ENCODE measurements at places on chromosomes 16 and 17. TPM values are rescaled to one million over a fixed set of nuclear protein-coding genes. Genes with fewer than 3 reads are reported as not detected.
A peak's percentile ranks its signal among the peaks of the same experiment; 100 is the strongest.

Gene SLC16A6
- total RNA-seq = 8.7 TPM

GRCh38 chr17:68310152-68310551 is 18.9 kb downstream of the ARSG start:
- DNase-seq = peak; percentile 49

Gene CCL4L2
- 9.1 TPM for total RNA-seq

Gene RSPRY1
- total RNA-seq = 39.8 TPM

- DNase-seq = no peak
Measured at GRCh38 chr17:13429201-13429600, 172.5 kb downstream of the HS3ST3A1 start.

- DNase-seq = no peak
Measured at GRCh38 chr16:72189865-72190371, 18.0 kb upstream of the PMFBP1 start.

DNA sequence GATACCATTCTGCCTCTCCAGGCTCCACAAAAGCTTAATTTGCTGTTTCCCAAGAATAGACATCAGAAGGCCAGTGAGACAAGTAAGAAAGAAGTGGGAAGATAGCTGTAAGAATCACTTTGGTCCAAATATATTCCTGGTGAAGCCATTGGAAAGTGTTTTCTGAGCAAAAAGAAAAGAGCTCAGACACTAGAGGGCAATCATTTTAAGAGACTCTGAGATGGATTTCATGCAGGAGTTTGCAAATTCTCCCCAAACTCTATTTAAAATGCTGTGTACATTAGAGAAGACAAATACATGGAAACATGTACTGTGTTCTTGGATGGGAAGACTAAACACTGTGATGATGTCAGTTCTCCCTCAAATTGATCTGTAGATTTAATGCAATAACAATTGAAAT is 8.0 kb upstream of the SLC6A2 start:
- no peak for DNase-seq

DNA sequence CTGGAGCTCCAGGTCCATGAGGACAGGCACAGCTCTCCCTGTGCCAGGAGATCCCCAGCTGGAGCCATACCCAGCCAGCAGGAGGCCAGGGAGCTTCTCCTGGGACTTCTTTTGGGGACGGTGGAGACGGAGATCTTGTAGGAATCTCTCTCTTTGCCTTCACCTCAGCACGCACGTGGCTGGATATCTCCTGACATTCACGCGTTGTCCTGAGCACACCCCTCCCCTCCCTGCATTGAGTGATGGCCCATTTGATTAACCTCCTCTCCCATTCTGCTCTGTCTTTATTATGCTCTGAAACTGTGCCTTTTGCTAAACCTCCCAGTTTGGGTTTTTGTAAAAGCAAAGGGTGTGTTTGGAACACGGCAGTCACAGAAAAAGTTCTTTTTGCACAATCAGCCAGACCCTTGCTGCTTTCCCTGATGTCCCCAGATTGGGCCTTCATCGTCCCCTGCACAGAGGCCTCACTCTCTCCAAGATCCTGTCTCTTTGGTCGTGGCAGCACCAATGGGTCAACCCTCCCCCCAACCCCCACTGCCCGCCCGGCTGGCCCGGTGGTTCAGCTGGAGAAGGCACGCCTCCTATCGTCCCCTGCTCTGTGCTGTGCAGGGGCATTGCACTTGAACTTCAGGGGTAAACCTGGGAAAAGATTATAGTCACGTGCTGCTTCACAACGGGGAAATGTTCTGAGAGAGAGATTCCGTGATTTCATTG is 32.5 kb upstream of the LGALS9 start:
- DNase-seq = no peak

Gene NFE2L1
- 237 TPM for total RNA-seq

GRCh38 chr16:27499659-27500055 is 50.1 kb downstream of the GTF3C1 start:
- DNase-seq = no peak

GRCh38 chr17:12296209-12296625 is 275.5 kb downstream of the MAP2K4 start:
- DNase-seq = no peak

DNA sequence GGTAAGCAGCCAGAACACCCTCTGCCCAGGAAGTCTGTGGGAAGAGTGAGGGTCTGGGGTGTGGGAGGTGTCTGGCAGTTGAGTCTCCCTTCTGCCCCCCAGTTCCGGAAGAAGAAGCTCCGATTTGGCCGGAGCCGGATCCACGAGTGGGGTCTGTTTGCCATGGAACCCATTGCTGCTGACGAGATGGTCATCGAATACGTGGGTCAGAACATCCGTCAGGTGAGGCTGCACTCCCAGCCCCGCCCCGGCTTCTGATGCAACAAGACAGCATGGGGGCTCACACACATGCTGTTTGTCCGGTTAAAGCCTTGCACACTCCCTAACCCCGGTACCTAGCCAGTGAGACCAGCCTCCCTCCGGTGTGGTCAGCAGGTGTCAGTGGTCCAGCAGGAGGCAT is 4.0 kb upstream of the HSD3B7 start:
- no peak for DNase-seq

Gene KRTAP4-5
- not detected for total RNA-seq

Gene PITPNM3
- total RNA-seq = 0.70 TPM

Gene FBRS
- 185 TPM for total RNA-seq

DNA sequence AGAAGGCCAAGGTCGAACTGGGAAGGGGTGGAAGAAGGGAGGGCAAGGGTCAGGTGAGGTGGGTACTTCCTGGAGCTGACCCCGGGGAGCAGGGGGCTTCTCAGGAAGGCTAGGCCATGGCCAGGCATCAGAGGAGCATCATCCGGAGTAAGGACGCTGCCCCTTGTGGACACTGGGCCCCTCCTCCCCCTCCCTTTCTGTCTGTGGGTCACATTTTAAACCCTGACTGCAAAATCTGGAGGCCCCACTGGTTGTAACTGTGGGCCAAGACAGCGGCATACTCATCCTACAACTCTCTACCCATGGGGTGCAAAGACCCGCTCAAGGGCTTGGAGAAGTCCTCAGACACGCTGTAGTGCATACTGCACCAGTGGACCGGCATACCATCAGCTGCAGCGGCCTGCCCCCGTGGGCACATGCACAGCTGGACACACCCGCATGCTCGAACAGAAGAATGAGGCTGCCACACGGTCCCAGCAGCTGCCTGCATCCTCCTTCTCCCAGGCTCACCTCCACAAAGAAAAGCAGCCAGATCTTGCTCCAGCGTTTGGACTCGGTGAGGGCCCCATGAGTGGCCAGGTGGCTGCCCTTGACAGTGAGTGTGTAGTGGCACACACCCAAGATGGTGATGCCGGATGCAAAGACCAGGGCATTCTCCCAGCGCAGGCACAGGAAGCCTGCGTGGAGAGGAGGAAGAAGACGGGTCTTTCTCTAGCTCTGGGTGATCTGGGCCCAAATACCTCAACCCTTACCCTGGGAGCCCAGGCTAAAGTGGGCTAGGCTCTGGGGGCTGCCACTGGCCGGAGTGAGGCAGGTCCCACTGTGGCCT is 1.2 kb downstream of the FADS6 start:
- no peak for DNase-seq

- peak; percentile 91 for DNase-seq
Measured at GRCh38 chr17:43006639-43007551, at the start of gene IFI35. TSS of gene IFI35 (plus strand) at chr17:43006784. CDS start at chr17:43006948, 164 bp downstream.

Gene KRT32
- total RNA-seq = not detected

DNA sequence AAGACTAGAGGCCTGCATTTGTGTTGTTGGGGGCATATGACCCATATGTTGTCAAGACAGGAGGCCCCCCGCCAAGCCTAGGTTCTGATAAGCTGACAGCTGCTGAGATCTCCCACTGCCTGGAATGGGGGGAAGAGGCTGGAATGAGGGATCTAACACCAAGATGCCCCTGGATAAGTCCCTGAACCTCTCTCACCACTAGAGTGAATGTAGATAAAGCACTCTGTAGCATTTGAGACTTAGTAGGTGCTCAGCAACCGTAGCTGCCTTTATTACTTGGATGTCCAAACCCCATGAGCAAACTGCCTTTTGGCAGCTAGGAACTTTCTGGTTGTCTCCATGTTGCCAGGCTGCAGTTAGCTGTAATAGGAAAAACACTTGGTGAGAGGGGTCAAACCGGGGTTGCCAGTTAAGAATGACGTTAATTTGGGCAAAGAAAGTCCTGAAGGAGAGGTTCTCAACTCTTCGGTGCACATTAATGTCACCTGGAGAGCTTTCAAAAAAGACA is 4.4 kb upstream of the RASL10B start:
- DNase-seq = no peak

DNA sequence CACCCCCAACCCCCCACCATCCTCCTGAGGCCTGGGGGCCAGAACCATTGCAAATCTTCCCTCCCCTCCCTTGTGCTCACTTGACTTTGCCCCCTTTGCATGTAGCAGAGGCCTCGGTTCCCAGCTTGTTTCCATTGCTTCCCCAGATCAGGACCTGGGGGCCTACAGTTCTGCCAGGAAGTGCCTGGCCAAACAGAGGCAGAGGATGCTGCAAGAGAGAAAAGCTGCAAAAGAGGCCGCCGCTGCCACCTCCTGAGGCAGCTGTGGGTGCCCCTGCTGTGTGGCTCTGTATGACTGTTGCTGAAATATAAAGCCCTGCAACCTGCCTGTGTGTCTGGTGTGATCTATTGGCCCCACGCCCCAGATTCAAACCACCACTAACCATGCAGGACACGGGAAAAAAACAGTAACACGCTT is 2.3 kb downstream of the NDUFB10 start:
- no peak for DNase-seq

GRCh38 chr17:42893359-42893758 is 7.2 kb upstream of the G6PC1 start:
- DNase-seq = no peak

All from activated T-cell treated with anti-CD3 and anti-CD28 coated beads, Interleukin-2, amount 50 U/mL, for 72 hours (primary cell).